ENCODE measurements at places on chromosomes 6 and 20.
A peak's percentile ranks its signal among the peaks of the same experiment; 100 is the strongest.

- no peak for DNase-seq
Measured at GRCh38 chr6:118869894-118870589, 23.9 kb upstream of the ASF1A start.

DNA sequence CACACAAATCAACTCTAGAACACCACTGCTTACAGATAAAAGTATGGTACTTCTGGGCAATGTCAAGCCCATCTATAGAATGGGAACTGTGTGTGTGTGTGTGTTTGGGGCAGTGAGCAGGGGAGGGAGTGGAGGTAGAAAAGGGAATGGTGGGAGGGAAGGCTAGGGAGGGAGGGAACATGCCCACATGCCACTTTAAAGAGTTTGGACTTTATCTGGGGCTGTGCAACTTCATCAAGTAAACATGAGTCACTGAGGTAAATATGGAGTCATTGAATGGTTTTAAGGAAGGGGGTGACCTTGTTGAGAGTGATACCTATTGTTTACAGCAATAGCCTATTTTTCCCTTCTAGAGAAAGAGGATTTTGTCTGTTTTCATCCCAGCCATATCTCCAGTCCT lies 22.5 kb upstream of the RNGTT start:
- DNase-seq: no peak

DNA sequence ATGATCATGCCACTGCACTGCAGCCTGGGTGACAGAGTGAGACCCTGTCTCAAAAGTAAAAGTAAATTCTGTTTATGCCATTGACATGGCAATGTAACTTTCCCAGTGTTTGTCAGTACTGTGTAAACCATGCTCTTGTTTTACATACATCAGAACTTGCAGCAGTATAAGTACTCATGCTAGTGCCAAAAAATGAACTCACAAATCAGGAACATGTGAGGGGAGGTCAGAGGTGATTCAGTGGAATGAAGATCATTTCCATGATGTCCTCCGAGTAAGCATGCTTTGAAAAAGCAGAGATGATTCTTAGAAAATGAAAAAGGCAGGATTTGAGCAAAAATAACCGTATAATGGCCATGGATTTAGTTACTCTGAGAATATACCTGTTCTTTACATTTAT lies 81.9 kb downstream of the ANKS1A start:
- DNase-seq: no peak

DNA sequence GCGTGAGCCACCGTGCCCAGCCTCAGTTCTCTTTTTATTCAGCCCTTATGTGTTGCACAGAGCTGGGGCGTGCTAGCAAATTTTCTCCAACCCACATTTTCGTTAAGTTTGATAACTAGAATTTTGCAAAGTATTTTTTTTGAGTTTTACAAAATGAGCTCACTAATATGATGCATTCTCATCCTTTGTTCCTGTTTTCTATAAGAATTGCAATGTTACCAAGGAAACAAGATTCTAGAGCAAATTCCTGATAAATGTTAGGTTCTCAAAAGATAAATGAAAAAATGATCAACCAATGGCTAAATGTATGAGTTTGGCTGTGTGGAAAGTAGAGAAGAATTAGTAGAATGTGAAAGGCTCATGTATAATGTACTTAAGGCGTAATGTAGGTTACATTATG lies 529.8 kb downstream of the MAFB start:
- DNase-seq: no peak

GRCh38 chr20:40251284-40251932 lies 437.6 kb downstream of the MAFB start:
- DNase-seq: no peak

DNA sequence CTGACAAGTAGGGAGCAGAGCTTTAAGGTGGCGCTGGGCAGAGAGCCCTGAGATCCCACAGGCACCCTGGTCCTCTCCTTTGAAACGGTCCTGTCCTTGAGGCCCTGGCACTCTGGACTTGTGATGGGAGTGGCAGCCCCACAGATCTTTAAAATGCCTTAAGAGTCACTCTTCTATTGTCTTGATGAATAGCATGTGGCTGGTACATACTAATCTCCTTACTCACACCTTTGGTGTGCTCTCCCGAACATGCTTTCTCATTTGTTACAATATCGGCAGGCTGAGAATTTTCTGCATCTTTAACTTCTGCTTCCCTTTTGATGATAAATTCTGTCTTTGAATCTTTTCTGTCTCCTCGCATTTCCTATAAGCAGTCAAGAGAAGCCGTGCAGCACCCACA lies 333.8 kb downstream of the TFAP2A start:
- no peak for DNase-seq

GRCh38 chr6:8212720-8213434 lies 110.5 kb upstream of the EEF1E1 start:
- no peak for DNase-seq

DNA sequence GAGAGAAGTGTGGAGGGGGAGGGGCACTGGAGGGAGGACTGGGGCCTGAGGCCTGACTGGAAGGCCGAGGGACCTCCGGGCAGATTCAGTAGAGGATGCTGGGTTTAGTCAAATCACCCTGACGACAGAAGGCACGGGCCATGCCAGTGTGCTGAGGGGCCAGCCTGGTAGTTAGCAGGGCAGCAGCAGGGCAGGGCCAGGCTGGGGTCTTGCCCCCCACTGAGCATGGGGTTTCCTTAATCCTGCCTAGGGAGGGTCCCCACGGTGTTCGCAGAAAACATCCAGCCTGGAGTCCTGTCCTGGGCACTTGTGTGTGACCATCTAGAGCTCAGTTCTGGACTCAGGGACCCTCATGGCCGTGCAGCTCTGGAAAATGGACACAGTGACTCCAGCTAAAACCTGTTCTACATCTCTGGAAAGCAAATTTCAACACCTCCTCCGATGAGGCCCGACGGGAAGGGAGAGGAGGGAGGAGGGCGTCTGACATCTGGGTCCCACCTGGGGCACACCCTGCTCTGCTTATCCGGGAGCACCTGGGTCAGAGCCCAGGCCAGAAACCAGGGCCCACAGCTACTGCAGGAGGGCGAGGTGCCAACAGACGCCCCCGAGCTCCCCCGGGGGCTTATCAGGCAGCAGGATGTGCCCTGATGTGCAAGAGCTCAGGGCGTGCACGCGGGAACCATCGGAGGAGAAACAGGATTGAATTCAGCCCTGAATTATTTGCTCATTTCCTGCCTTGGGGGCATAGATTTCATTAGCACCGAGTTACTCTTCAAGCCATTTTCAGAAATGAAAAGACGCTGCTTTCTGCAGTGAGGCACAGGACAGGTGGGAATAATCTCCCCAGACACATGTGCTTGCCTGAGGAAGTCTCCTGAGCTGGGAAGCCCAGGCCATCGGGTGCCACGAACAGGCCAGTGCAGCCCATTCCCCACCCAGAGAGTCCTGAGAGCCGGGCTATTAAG lies 78.0 kb upstream of the MPC1 start:
- no peak for DNase-seq

GRCh38 chr20:57619051-57619831 lies 985 bp downstream of the ZBP1 start:
- DNase-seq: no peak

DNA sequence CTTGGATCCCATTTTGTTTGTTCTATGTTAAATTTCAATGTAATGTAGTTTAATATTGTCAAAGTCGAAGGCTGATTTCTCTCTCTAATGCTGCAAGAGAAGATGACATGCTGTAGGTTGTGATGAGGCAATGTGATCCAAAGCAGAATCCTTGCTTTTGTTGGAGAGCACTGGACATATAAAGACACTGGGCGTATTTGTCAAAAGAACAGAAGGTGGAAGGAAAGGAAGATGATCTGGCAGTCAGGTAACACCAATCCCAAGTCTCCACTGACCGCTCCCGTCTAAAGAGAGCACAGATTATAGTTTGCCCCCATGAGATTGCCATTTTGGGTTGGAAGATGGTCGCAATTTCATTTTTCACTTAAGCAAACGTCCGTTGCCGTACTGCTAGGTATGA lies 935 bp upstream of the RFX6 start:
- DNase-seq: no peak

- no peak for DNase-seq
Measured at GRCh38 chr6:151034825-151035781, 169.6 kb downstream of the MTHFD1L start.

- peak; percentile 78 for DNase-seq
Measured at GRCh38 chr6:29632789-29633533, at the start of gene GABBR1. TSS of gene GABBR1 (minus strand) at chr6:29633183. CDS start at chr6:29632385, 798 bp downstream.

DNA sequence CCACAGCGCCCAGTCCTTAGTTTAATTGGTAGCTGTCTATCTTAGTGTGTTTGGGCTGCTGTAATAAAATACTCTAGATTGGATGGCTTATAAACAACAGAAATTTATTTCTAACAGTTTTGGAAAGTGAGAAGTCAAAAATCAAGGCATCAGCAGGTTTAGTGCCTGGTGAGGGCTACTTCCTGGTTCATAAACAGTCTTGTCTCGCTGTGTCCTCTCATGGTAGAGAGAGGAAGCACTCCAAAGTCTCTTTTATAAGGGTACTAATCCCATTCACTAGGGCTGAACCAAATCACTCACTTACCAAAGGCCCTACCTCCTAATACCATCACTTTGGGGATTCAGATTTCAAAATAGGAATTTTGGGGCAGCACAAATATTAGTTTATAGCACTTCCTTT lies 336.9 kb upstream of the RSPO3 start:
- no peak for DNase-seq

DNA sequence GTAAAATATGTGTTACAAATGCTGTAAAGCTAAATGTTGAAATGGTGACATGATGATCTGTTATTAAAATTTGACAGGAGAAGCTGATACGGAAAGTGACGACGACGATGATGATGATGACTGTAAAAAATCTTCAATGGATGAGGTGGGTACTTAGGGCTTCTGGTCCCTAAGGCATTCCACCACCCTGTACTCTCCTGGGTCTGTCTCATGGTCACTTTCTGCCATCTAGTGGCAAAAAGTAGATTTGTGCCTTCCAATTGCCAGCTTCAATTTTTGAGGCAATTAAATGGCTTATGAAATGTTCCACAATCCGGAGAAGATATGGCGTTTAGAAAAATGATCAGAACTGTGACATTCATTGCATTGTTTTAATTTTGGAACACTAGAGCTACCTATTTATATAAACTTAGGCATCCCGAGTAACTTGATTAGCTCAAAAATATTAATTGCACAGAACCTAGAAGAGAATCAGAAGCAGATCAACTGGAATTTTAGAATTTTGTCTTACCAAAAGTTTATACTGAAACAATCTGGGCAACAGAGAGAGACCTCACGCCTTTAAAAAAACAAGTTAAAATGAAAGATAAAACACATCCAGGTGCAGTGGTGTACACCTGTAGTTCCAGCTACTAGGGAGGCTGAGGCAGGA lies 346.5 kb upstream of the PLCB4 start:
- peak; percentile 46 for DNase-seq

GRCh38 chr6:166744223-166745134 lies 117.4 kb upstream of the RPS6KA2 start:
- DNase-seq: no peak

- DNase-seq: peak; percentile 72
Measured at GRCh38 chr6:27753668-27754407, 158.4 kb downstream of the OR2B2 start.

DNA sequence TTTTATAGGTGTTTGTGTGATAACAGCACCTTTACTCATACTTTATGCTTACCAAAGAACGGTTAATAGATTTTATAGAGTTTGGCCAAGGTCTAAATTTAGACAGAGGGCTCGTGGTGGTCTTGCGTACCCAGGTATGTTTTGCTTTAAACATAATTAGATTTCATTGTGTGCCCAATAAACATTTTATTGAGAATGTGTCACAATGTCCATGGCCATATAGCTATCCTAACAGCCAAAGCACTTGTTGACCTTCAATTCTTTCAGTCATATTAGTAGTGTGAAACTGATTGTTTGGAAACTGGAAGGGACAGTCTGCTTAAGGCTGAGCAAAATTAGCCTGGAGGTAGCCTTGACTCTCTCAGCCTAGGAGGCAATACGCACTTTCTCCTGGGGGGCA lies 48.3 kb upstream of the HDGFL1 start:
- DNase-seq: no peak

- no peak for DNase-seq
Measured at GRCh38 chr20:3759316-3759823, 8.2 kb downstream of the ADISSP start.

DNA sequence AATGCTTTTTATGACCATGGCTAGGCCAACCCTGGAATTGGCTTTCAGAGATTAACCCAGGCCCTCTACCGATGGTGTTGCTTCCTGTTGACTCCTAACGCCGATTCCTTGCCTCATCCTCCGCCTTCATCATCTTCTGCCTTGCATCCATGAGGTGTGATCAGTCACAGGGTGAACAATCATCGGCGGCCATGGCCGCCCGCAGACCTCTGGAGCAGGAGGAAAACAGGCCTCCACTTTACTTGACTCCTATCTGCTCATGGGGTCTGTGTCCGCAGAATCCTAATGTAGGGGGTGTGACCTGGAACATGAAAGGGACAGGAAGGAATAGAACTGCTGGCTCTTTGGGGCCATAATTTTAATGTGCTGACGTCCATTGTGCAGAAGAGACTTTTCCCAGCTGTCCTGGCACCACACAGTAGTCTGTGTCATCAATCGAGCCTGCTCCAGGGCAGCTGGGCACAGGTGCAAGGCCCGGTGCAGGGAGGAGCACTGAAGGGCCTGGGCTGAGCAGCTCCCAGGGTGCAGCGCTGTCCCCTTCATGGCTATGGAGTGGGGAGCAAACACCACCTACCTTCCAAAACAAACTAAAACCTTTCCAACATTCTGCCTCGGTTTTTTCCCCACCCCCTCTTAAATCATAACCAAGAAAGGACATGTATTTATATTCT lies 8.0 kb downstream of the SLC22A3 start:
- no peak for DNase-seq

DNA sequence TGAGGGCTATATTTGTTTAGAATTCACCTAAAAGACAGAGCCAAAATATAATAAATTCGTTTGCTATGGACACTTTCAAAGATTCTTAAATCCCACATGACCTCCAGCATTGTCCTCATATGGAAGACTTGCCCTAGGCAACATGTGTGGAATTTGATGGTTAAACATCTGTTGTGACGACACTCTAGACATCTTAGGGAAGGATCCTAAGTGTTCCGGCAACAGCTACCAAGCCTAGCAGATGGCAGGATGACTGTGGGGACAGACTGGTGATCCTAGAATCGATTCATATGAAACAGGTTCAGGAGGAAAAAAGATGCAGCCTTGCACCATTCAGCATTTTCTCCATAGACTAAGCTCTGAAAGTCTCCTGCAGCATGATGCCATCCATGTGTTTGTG lies 77.6 kb upstream of the BACH2 start:
- no peak for DNase-seq

All from neural crest cell (in vitro differentiated cells).